Testis (tissue), 5 donors: ENCODE measurements at places on chromosomes 7 and 10. TPM values are rescaled to one million over a fixed set of nuclear protein-coding genes. Genes with fewer than 3 reads are reported as not detected.

The SH2D4B gene
- 0.55 TPM for total RNA-seq

The FAM25C gene
- not detected for total RNA-seq

The TMEM236 gene
- 0.43 TPM for total RNA-seq

The PDE6C gene
- not detected for total RNA-seq

GRCh38 chr7:53431901-53432300, 396.5 kb downstream of the POM121L12 start:
- no peaks in the 10 kb centered on the region for H3K36me3 ChIP-seq
- H3K27ac ChIP-seq: no peak overlapping the region
- H3K4me3 ChIP-seq: no peak overlapping the region
- no peaks in the 10 kb centered on the region for H3K27me3 ChIP-seq

- no peak overlapping the region for H3K4me3 ChIP-seq
- H3K27ac ChIP-seq: no peak overlapping the region
- no peaks in the 10 kb centered on the region for H3K36me3 ChIP-seq
- no peaks in the 10 kb centered on the region for H3K4me1 ChIP-seq
- no peaks in the 10 kb centered on the region for H3K27me3 ChIP-seq
Measured at GRCh38 chr10:46235705-46236545, 50.9 kb upstream of the ANTXRL start.

DNA sequence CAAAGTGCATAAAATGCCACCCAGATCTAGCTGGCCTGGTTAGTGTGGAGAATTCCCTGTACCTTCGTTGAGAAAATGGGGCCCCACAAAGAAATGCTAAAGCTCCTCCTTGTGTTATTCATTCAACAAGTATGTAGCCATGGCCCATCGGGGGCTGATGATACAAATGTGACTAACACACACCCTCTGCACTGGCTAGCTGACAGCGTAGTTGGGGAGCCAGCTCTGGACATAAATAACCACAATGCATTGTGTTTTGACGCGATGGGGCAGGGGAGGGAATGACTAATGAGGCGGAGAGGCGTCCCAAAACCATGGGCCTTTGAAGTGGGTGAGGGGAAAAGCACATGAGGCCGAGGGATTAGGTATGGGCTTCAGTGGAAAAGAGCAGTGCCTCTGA, 28.2 kb upstream of the ASL start:
- H3K27me3 ChIP-seq: no peaks in the 10 kb centered on the region
- no peaks in the 10 kb centered on the region for H3K36me3 ChIP-seq
- H3K4me3 ChIP-seq: no peak overlapping the region
- no peak overlapping the region for H3K27ac ChIP-seq

GRCh38 chr7:152865461-152865860, 105.9 kb downstream of the ACTR3B start:
- H3K4me3 ChIP-seq: no peak overlapping the region
- H3K4me1 ChIP-seq: peaks cover 3% of the 10 kb centered on the region
- no peak overlapping the region for H3K27ac ChIP-seq
- no peaks in the 10 kb centered on the region for H3K27me3 ChIP-seq

DNA sequence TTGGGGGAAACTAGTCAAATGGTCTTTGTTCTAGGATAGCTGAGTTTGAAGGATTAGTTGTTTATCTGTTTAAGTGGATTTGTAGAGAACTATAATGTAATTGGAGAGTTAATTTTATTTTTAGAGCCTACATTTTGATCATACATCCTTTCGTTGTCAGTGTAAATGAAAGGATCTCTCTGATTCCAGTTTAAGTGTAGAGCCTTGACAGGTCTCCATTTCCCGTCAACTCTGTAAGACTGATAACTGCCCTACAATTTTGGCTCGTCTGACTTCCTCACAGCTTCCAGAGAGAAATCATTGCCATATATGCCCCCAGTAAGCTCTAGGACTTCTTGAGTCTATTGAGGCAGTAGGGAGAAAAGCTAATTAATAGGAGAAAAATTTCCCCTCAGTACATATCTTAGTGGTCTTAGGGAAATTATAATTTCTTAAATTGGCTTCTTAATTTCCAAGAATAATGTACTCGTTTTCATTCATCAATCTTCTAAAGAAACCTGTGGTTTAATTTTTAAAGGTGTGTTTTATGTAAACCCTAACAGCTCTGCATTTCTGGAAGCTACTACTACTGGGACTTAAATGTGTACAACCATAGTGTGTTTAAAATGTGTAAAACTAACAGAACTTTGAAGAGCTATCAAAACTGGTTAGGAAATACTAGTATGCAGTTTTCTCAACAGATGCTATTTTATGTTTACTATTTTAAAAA, 3.8 kb downstream of the KMT2E start:
- no peaks in the 10 kb centered on the region for H3K27me3 ChIP-seq
- no peak for DNase-seq
- H3K36me3 ChIP-seq: no peaks in the 10 kb centered on the region
- H3K4me3 ChIP-seq: no peak overlapping the region
- H3K4me1 ChIP-seq: peaks cover 27% of the 10 kb centered on the region
- H3K27ac ChIP-seq: peak overlapping the region; percentile 100

GRCh38 chr10:3548076-3548475, 236.9 kb downstream of the KLF6 start:
- H3K36me3 ChIP-seq: no peaks in the 10 kb centered on the region
- DNase-seq: no peak
- H3K27ac ChIP-seq: no peak overlapping the region
- no peaks in the 10 kb centered on the region for H3K4me1 ChIP-seq
- H3K27me3 ChIP-seq: no peaks in the 10 kb centered on the region

DNA sequence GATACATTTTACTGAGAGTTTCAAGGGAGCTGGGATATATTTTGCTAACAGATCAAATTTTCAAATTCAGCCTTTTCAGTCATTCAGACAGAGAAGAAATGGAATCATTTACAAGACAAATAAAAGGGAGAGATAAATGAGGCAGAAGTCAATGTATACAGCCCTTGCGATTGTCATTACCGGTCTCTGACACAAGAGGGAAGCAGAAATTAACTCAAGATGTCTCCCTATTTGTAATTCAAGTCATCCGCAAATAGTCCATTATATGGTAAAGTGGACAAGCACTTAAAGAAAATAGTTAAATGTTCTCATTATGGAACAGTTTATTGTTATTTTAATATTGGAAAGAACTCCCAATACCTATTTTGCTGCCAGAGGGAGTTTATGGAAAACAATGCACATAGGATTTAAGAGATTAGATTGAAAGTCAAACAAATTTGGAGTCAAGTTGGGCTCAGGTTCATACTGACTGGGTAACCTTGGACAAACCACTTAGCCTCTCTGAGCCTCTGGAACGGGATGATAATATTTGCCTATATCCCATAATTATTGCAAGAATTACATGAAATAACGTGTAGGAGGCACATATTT, 89.3 kb upstream of the PRKCQ start:
- DNase-seq: no peak
- H3K27ac ChIP-seq: no peak overlapping the region
- no peak overlapping the region for H3K4me3 ChIP-seq
- no peaks in the 10 kb centered on the region for H3K4me1 ChIP-seq

GRCh38 chr10:19385846-19386450, 337.3 kb downstream of the MALRD1 start:
- no peak overlapping the region for H3K27ac ChIP-seq
- no peaks in the 10 kb centered on the region for H3K27me3 ChIP-seq
- no peaks in the 10 kb centered on the region for H3K4me1 ChIP-seq
- H3K36me3 ChIP-seq: no peaks in the 10 kb centered on the region
- DNase-seq: no peak

DNA sequence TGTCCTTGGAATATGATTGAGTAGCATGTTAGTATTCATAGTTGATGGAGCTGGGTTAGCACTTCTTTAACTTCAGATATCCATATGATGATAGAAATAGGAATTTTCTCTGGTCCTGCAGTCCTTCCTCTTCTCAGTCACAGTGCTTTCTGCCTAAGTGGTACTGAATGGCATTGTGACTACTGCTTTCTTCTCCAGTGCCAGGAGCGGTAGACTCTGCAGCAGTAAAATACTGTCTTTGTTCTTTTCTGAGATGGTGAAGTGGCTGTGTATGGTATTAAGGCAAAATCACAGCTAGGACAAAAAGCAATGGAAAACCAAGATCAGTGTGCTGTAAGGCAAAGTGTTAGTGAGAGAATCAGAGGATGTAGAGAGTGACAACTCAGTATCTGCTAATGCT, 46.6 kb downstream of the C1GALT1 start:
- no peak for DNase-seq
- H3K4me3 ChIP-seq: no peak overlapping the region
- H3K27me3 ChIP-seq: no peaks in the 10 kb centered on the region
- no peak overlapping the region for H3K27ac ChIP-seq
